ENCODE measurements at places on chromosomes 3 and 15.

- DNase-seq, result no peak
Observed at GRCh38 chr3:61141227-61141626, 110.0 kb downstream of the FHIT start.

DNA sequence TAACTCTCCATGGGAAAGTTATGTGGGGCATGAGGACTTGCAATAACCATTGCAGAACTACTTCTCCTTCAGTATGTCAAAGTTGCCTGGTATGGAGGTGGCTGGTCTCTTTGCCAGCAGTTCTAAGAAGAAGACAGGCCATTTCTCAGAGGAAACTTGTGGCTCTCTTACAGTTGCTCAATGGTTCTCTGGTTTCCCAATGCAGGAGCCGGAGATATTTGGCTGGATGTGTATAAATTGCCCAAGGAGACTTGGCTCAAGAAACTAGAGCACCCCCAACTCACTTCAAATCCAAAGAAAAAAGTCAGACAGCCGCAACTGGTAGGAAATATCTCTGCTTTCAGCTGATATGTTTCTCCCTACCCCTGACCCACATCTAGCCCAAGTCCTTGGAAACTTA lies 24.2 kb downstream of the WDR93 start:
- no peak for DNase-seq

- DNase-seq, result no peak
Observed at GRCh38 chr3:168991803-168992202, 671.7 kb downstream of the MECOM start.

DNA sequence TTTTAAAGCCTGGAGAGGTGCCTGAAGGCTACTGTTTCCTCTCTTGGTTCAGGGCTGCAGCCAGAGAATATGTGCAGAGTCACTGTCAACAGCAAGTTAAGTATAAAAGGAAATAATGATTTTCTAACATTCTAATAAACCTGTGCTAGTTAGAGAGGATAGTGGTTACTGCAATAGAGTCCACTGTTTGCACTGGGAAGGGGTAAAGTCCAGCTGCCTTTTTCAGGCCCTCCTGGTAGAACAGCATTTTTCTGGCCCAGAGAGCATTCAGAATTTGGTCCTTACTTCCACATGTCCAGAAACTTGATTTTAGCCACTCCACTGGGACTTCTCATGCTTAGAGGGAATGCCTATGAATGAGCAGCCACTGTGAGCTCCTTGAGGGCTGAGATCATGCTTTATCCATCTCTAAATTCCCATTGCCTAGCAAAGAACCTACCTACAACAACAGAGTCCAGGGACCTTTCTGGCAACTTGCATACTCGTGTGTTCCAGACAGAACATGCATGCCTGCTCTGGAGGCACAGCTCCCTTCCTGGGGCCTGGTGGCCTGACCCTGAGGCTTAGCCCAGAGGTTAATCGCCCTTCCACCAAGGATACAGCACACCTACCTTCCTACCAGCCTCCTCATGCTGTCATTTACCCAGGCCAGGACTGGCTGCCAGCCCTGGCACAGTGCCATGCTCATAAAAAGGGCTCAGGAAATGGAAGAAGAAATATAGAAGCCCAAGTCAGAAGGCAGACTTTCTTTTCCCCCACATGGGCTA lies 50.3 kb upstream of the ATP13A3 start:
- DNase-seq, result no peak

DNA sequence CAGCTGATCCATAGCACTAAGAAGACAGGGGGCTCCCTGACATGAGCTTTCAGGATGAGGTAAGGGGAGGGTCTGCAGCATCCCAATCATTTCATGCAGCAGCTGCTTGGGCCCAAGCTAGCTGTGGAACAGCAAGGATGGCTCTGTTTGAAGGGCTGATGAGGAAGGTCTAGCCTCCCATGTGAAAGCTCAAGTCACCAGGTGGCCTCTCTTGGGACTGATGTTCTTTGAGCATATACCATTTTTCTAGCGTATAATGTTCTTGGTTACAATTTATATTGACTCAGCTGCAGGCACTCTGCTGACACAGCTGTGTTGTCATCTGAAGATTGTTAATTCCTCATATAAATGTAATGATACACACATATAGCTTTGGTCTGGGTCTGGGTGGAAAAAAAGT lies 87.0 kb downstream of the CD200R1L start:
- DNase-seq, result no peak

Data from activated CD8-positive, alpha-beta memory T cell treated with anti-CD3 and anti-CD28 coated beads for 1 hour (primary cell).